ENCODE measurements at places on chromosomes 5 and 9. TPM values are rescaled to one million over a fixed set of nuclear protein-coding genes. Genes with fewer than 3 reads are reported as not detected.

ABHD17B gene
- 10.8 TPM for total RNA-seq

SLC36A1 gene
- 4.4 TPM for total RNA-seq

STKLD1 gene
- total RNA-seq: 0.27 TPM

TICAM2 gene
- 2.7 TPM for total RNA-seq

SPIN1 gene
- 44.9 TPM for total RNA-seq

CKMT2 gene
- 1,933 TPM for total RNA-seq

NSG2 gene
- total RNA-seq: 0.11 TPM

SLC30A5 gene
- 28.9 TPM for total RNA-seq

FREM1 gene
- total RNA-seq: 2.0 TPM

HSDL2 gene
- 292 TPM for total RNA-seq

HSPB3 gene
- 596 TPM for total RNA-seq

AFAP1L1 gene
- 42.2 TPM for total RNA-seq

PCDHGB2 gene
- 9.2 TPM for total RNA-seq

GFI1B gene
- not detected for total RNA-seq

AQP3 gene
- total RNA-seq: 16.3 TPM

CEP120 gene
- total RNA-seq: 12.8 TPM

DRD1 gene
- not detected for total RNA-seq

KLHL9 gene
- 11.2 TPM for total RNA-seq

TTC33 gene
- 15.2 TPM for total RNA-seq

APBA1 gene
- total RNA-seq: 2.0 TPM

EQTN gene
- not detected for total RNA-seq

ACTL7B gene
- not detected for total RNA-seq

FAM221B gene
- total RNA-seq: not detected

DDX4 gene
- total RNA-seq: not detected

Measured in Right ventricle myocardium superior (tissue), 1 donor.